ENCODE measurements at places on chromosomes 1 and 21.

GRCh38 chr1:158819461-158820443 lies 11.4 kb upstream of the MNDA start:
- no peak for DNase-seq

DNA sequence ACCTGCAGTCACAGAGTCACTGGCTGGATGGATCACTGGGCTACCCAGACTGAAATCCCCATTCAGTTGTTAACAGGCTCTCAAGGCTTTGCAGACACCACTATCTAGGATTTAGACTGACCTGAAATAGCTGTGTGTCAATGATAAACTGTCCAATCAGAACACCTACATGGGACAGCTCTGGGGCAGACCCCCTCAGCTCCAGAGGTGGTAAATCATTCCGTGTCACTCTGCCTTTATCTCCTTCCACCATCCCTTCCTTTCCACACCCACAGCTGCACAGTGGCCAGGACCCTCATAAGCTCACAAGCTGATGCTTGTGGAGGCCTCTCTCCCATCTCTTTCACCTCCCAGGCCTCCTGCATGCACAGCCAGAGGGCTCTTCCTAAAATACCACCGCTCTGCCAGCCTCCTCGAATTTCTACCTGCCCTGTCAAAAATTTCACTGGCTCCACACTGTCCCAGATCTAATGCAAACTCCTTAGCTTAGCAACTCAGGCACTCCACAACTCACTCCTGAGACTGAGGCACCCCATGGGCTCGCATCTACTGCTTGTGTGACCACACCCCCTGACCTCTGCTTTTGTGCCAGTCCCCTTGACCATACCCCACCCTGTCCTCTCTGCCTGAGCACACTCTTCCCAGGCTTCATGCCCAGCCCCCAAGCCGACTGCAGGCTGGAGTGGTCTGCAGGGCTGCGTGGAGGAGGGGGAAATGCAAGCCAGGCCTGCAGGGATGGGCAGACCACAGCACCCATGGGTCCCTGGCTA lies 5.8 kb downstream of the CAPZB start:
- DNase-seq = no peak

GRCh38 chr1:163195728-163196448 lies 6.8 kb downstream of the RGS5 start:
- DNase-seq = no peak

GRCh38 chr1:78141531-78142231 lies 95.9 kb downstream of the GIPC2 start:
- DNase-seq = no peak

GRCh38 chr1:210499956-210500355 lies 171.3 kb downstream of the HHAT start:
- no peak for DNase-seq

DNA sequence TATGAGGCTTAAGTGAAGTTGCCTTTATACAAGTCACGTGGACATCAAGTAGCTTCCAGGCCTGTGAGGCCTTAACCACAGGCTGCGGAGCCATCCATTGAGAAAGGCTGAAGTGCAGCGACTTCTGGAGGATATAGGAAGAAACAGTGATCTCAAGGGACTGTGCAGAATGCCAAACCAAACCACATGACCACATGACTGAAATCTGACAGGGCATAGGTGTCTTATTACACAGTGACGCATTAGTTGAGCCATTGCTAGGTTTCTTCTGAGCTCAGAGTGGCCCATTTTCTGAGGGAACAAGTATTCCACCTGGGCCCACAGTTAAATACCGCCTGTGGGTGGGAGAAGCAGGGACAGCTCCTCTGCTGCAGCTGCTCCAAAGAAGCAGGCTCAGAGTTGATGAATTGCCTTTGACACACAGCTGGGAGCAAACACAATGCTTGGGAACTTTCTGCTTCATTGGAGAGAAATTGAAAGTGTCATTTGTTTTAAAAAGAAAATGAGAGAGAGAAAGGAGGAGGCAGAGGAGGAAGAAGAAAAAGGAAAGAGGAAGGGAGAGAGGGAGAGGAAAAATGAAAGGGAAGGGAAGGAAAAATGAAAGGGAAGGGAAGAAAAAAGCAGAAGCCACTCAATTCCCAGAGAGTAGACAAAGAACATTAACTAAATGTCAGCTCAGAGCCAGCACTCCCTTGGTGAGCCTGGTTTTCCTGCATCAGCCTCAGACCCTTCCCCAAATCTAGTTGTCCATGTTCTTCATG lies 94.4 kb downstream of the COLGALT2 start:
- DNase-seq = no peak

DNA sequence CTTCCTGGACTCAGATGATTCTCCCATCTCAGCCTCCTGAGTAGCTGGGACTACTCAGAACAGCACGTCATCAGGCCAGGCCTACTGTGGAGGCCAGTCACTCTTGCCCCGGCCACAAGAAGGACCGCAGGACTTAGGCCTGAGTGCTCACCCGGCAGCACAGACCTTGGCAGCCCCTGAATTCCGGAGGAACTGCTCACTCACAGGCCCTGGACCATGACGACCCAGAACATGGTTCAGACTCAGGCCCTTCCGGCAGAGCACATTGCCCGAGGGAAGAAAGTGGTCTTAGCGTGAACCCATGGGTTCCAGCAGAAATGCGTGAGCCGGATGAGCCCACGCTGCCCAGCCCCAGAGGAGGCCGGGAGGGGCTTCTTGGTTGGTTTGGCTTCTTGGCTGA lies 177.3 kb upstream of the TMEM51 start:
- no peak for DNase-seq

- no peak for DNase-seq
Observed at GRCh38 chr1:6241887-6242740, 1.9 kb upstream of the HES3 start.

DNA sequence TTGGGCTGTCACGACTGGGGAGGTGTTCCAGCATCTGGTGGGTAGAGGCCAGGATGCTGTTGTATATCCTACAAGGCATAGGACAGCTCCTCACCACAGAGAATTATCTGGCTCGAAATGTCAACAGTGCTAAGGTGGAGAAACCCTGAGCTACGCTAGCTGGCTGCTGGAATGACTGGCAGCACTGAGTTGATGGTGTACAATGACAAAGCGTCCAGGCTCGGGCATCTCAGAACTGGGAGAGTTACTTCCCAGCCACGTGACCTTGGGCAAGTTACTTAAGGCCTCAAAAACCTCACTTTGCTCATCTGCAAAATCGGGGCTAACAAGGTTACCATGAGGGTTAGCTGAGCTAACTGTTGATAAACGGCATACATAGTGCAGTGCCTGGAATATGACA lies 35.4 kb downstream of the GPR161 start:
- DNase-seq = no peak

DNA sequence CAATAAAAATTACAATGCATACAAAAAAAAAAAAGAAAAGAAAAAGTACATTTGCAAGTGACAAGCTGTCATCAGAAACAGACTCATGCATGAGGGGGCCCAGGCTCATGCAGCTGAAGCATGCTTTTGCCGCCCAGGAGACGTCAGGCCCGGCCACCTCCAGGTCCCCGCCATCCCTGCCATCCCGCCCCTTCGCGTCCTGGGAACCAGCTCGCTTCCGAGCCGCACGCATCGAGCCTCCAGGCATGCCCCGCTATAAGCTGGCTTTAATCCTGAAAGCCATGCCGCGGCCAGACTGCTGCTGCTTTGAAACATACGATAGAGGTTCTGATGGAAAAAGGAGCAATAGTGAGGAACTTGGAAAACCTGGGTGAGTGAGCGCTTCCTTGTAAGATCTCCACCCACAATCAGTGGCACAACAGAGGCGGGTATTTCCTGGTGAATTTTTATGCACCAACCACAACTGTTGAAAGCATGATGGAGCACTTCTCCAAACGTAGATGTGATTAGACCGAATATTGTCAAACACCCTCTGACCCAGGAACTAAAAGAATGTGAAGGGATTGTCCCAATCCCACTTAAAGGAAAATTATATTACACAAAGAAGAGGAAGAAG lies 113.7 kb downstream of the FAF1 start:
- no peak for DNase-seq

GRCh38 chr1:36420409-36420808 lies 22.7 kb upstream of the LSM10 start:
- no peak for DNase-seq

DNA sequence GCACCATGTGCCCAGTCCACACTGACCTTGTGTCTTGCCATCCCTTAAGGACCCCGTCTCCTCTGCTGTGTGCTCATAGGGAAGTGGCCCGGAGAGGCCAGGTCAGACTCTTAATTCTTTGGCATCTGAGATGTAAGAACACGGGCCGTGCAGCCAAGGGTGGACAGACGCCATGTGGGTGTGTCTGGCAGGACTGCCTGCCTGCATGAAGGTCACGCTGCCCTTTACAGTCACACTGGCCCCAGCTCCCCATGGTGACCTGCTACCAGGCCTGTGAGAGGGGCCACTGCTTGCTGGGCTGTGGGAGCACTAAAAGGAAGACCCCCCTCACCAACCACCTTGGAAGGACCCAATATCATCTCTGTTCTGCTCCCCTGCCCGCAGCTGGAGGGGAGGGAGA lies 17.7 kb downstream of the DHRS3 start:
- no peak for DNase-seq

- no peak for DNase-seq
Observed at GRCh38 chr1:24454673-24455072, 39.1 kb downstream of the NIPAL3 start.

- DNase-seq = no peak
Observed at GRCh38 chr1:86502721-86503405, 34.1 kb downstream of the CLCA1 start.

DNA sequence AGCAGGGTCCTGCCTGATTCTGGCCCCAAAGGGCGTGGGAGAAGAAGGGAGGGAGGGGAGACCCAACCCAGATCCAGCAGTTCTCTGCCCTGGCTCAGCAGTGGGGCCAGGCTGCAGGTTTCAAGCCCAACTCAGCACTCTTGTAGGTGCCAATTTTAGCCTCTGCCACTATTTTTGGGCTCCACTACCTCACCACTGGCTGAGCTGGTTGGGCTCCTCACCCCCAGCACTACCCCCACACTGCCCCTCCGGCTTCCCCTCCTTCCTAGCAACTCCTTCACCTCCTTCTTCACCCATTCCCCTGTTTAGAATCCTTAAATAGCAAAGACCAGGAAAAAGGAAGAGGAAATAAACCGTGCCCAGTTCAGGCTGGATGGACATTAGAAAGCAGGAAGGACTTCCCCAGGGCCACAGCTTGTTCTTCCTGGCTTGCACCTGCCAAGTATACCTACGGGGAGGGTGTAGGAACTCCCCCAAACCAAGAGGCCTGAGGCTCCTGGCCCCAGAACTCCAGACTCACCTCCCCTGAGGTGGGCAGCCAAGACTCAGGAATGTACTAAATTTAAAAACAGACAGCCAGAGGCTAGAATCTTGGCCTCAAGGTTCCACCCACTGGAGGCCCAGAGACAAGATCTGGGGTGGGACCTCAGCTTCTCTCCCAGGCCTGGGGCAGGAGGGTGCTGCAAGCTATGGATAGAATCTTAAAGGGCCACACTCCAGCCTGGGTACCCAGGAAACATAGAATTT lies 1.4 kb upstream of the ARHGEF2 start:
- DNase-seq = no peak

- no peak for DNase-seq
Observed at GRCh38 chr1:111334169-111334568, 43.5 kb downstream of the CHIA start.

- no peak for DNase-seq
Observed at GRCh38 chr1:242128951-242129502, 130.1 kb upstream of the MAP1LC3C start.

DNA sequence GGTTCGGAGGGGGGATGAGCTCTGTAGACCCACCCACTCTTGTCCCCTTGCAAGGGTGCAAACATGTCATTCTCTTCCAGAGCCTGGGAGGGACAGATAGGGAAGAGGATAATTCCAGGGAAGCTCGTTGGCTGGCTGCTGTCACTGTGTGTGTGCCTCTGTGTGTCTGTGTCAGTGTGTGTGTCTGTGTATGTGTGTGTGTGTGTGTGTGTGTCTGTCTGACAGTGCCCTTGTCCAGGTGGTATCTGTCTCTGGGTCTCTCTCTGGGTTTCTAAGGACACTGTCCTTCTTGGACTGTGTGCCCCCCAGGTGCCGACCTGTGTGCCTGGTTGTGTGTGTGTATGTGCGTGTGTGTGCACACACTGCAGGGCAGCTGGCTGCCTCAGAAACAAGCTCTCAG lies 90.5 kb downstream of the ACTL8 start:
- no peak for DNase-seq

- DNase-seq = no peak
Observed at GRCh38 chr21:35982717-35983116, 77.6 kb downstream of the SETD4 start.

GRCh38 chr1:213689260-213689659 lies 298.5 kb upstream of the PROX1 start:
- DNase-seq = no peak

- no peak for DNase-seq
Observed at GRCh38 chr1:30878016-30878415, 30.5 kb downstream of the SDC3 start.

GRCh38 chr1:189681252-189681919 lies 796.3 kb downstream of the BRINP3 start:
- no peak for DNase-seq

GRCh38 chr21:39461419-39461818 lies 9.6 kb downstream of the SH3BGR start:
- DNase-seq = no peak

Data from activated CD4-positive, alpha-beta T cell treated with anti-CD3 and anti-CD28 coated beads for 24 hours (primary cell).